ENCODE measurements at places on chromosomes 3 and 15.
A peak's percentile ranks its signal among the peaks of the same experiment; 100 is the strongest.

GRCh38 chr3:150278195-150278594 lies 129.9 kb upstream of the TSC22D2 start:
- no peak for DNase-seq

DNA sequence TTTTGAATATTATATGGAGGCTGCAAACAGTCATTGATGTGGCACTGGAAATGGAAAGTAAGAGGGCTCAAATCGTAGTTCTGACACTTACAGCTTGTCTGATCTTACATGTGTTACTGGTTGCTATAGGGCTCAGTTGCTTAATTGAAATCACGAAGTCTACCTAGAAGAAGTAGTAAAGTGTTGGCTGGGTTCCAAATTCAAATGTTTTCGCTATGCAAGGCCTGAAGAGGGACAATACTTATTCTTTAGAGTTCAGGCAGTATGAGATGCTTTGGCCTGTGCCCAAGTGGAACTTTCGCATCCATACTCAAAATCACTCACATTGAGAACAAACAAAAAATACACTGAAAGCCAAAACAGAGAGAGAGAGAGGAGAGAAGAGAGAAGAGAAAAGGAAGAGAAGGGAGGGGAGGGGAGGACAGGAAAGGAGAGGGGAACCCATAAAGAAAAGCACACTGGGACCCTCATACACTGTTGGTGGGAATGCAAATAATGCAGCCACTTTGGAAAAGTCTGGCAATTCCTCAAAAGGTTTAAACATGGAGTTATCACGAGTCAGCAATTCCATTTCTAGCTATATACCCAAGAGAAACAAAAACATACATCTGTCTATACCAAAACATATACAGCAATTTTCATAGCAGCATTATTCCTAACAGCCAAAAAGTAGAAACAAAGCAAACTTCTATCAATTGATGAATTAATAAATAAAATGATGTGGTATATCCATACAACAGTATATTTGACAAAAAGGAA lies 2.9 kb upstream of the FXR1 start:
- DNase-seq = no peak

DNA sequence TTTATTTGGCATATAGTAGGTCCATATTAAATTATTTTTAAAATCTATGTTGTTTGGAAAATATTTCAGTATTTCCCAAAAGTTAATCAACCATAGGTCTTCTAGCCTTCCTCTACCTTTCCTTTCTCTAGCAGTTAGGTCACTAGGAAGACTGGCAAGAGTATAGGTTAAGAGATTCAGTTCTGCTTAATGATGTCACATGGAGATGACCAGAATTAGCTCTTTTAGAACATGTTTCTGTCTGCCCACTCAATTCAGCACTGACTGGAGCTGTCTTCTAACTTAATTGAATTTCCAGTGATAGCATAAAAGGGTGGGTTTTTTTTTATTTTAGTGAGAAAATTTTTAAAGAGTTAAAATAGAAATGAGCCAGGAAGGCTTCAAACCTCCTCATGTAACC lies 23.8 kb upstream of the ZBED2 start:
- DNase-seq = no peak

- no peak for DNase-seq
Measured at GRCh38 chr15:59052915-59053407, 52.0 kb upstream of the CCNB2 start.

DNA sequence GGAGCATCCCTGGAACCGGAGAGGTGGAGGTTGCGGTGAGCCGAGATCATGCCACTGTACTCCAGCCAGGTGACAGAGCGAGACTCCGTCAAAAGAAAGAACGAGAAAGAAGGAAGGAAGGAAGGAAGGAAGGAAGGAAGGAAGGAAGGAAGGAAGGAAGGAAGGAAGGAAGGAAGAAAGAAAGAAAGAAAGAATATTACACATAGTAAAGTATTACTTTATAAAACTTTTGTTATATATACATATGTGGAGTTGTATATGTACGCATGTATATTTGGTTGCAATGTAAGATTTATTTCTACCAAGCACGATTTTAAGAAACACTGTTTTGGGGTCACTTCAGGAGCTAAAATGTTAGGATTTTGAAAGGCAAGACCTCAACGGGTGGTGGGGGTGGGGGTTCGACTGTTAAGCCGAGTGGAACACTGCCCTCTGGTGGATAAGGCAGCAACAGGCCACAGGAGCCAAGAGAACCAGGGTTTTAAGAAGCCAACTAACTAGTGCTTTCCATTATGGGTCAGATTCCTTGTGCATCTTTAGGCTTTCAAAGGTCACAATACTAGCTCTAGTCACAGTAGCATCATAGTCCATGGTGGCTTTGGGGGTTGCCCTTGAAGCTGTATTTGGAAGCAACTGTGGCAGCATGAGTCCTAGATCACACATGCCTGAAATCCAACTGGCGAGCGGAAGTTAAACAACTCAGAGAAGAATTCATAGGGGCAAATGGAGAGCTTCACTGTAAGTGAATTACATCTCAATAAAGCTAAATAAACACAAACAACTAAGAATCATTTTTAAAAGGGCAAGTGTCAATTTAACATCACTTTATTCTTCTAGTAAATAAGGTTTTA lies 22.5 kb downstream of the GLB1 start:
- peak; percentile 86 for DNase-seq

GRCh38 chr3:69739204-69740102 lies at the start of gene MITF:
TSS of gene MITF (plus strand) at chr3:69739464. CDS start at chr3:69739598, 134 bp downstream.
- DNase-seq = peak; percentile 95

DNA sequence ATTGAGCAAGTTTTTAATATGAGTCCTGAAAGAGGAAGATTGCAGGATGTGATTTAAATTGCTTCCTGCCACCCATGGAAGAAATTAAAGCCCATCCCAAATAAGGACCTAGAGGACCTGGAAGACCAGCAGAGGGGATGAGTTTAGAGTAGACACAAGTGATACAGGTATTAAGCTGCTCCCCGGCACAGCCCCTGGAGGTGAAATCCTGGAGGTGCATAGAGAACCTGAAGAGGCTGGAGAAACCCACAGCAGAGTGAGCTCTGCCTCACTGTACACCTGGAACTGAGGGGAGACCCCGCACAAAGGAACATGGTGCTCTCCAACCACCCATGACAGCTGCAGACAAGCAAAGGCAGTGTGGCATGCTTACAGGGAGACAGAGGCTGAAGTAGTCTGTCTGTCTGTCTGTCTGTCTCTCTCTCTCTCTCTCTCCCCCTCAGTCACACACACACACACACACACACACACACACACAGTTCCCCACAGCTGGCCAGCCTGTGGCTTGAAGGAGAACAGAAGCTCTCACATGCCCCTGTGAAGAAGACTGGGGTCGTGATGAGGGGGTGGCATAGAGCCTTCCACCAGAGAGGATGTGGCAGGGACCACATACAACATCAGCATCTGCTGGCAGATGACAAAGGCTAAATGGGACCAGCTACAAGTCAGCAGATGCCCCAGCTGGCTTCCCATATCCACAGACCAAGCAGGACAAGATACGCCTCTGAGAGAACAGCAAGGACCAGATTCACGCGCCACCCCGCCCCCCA lies 38.1 kb downstream of the FSIP1 start:
- no peak for DNase-seq

- no peak for DNase-seq
Measured at GRCh38 chr15:65339416-65339815, 34.9 kb downstream of the RNU5B-1 start.

DNA sequence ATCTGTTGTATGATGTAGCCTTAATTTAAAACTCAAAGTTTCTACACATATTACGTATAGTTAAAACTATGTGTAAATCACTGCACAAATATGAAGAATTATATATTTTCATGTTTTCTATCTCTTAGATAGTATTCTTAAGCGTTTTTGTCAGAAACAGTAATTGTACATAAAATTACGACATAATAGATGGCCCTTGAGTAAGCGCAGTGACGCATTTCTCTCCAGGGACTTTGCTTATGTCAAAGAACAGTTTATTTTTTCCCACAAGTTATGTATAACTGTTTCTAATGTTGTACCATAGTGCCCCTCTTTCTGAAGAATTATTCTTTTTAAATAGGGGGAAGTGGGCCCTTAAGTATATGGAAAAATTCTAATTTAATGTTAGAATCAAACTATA lies 934.0 kb downstream of the VGLL3 start:
- no peak for DNase-seq

DNA sequence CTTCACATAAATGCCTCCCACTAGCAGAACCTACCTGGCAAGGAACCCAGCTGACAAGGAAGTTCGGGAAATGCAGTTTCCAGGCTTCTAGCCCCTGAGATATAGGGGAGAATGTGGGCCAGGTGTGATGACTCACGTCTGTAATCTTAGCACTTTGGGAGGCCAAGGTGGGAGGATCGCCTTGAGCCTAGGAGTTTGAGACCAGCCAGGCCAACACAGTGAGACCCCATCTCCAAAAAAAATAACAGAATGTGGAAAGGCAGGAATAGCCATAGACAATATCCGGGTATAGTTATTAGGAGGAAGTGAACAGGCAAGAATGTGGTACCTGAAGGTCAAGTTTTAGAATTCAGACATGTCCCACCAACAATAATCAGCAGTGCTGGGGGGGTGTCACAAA lies 40.5 kb upstream of the SH3BP5 start:
- no peak for DNase-seq

- no peak for DNase-seq
Measured at GRCh38 chr15:90192961-90193786, 8.0 kb upstream of the SEMA4B start.

- DNase-seq = peak; percentile 11
Measured at GRCh38 chr3:153069598-153070510, 92.2 kb upstream of the RAP2B start.

GRCh38 chr15:34070003-34070402 lies 31.0 kb upstream of the AVEN start:
- DNase-seq = no peak

Data from urothelium cell line (cell line).